ENCODE measurements at places on chromosomes 11 and 22.

DNA sequence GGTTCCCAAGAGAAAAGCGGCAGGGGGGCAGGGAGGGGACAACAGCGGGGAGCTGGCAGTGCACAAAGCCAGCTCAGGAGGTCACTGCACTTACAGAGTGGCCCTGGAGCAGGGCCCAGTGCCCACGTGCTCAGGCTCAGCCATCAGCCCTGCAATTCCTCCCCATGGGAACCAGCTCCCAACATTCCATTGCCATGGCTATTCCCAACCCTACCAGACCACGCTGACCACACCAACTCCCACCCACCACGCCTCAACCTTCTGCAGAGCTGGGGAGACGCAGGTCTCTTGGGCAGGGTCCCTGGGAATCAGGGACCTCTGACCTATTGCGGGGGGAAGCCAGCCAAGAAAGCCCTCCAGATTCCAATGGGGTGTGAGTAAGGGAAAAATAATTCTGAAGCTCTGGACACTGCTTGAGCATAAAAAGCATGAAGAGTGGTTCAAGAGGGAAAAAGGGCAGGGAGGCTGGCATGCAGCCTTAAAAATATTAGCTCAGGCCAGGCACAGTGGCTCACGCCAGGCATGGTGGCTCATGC lies 38.3 kb upstream of the TFIP11 start:
- no peak for DNase-seq

DNA sequence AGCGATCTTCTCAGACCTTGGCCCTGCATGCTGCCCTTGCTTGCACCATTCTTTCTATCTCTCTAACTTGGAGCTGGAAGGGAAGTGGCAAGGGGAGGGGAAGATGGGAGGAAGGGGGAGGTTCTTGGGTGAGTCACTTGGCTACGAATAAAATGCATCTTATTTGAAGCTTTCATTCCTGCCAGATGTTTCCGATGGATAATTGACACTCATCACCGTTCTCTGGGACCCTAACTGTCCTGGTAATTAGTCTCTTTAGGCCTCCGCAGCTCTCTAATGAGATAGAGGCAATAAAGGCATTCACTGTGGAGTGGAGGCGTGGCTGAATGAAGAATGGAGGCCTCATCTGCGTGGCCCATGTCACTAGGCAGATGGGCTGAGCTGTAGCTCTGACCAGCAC lies 960.1 kb downstream of the NTM start:
- DNase-seq = no peak

GRCh38 chr11:102523887-102524286 lies 6.7 kb downstream of the MMP7 start:
- DNase-seq = no peak

DNA sequence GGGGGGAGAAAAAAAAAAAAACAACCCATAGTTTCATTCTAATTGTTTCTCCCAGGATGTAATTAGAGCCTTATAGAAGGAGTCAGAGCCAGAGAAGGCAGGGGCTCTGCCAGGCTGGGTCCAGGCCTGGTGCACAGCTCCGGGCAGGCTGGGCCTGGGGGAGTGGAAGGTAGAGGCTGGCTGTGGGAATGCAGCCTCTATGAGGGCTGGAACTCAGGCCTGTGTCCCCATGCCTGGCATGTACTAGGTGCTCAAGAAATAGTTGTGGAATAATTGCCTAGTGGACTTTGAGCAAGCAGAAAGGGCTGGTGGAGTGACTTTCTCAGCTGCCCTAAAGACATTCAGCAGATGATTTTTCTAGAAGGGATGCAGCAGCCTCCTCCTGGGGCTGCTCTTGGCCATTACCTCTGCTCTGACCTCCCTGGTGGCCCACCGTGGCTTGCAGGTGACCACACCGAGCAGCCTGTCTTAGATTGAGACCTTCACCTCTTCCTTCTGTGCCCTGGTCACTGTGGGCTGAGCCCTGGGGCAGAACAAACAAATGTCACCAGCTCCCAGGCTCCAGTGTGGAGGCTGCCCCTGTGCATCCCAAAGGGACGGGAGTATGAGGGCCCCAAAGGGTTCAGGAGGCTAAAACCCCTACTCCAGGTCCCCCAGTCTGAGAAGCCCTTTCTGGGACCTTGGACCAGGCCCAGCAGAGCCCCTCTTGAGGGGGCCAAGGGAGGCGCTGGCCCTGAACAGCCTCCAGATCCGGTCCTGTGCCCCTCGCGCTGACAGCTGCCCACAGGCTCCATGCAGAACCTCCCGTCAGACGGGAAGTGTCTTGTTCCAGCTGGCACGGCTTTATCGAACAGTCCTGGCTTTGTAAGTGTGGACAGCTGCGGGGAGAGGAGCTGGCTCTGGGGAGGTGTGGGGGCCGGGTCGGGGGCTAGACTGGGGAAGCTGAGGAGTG lies 18.8 kb downstream of the MYEOV start:
- DNase-seq = no peak

- no peak for DNase-seq
Measured at GRCh38 chr11:73981051-73981805, 1.4 kb downstream of the UCP2 start.

DNA sequence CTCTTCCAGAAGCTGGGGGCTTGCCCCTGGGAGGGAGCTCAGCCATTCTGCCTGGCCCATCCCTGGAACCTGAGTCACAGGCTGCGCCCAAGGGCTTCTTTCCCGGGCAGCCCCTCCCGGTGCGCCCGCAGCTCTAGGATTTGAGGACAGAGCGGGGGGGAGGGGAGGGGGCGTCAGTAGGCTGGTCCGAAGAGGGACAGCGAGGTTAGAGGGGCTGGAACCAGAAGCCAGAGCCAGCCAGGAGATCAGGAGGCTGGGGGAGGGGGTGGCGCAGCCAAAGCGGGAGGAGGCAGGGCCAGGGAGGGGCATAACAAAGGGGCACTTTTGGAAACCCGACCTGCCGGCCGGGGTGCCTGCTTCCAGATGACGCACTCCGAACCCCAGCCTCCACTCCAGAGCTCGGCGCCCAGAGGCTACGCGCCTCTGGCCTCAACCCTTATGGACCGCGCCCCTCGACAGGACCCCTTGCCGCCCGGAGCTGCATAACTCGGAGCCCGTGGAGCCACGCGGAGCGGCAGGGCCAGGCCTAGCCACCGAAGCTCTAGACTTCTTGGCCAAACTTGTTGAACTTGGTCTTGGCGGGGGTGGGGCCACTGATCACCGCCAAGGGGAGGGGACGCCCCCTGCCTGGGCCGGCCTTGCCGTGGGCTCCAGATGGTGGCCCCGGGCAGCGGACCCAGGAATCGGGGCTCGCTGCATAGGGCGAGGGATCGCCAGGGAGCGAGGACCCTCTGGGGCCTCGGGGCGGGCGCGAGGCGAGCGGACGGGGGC lies 744 bp downstream of the PACSIN3 start:
- no peak for DNase-seq

GRCh38 chr11:95725196-95725595 lies 64.4 kb downstream of the FAM76B start:
- no peak for DNase-seq

Measured in T follicular helper cell (primary cell).